ENCODE measurements at places on chromosomes 2 and 18. TPM values are rescaled to one million over a fixed set of nuclear protein-coding genes. Genes with fewer than 3 reads are reported as not detected.

Gene POTEI
- under 0.01 TPM for total RNA-seq

Gene VIT
- total RNA-seq: not detected

Gene ERICH2
- total RNA-seq: not detected

Gene PPP1R1C
- not detected for total RNA-seq

Gene APOB
- not detected for total RNA-seq

Gene ALPI
- not detected for total RNA-seq

Gene GAREM1
- under 0.01 TPM for total RNA-seq

Gene ELOA2
- total RNA-seq: under 0.01 TPM

Gene WDR54
- 9.3 TPM for total RNA-seq

Gene KHK
- 0.52 TPM for total RNA-seq

Gene ZNF396
- 0.52 TPM for total RNA-seq

Gene KYNU
- 35.9 TPM for total RNA-seq

Gene SCYGR7
- not detected for total RNA-seq

Gene SGPP2
- total RNA-seq: 0.94 TPM

Gene FAP
- not detected for total RNA-seq

Gene POTEC
- not detected for total RNA-seq

Gene M1AP
- total RNA-seq: 0.31 TPM

Gene GLI2
- total RNA-seq: not detected

Data from mononuclear cell (primary cell).